ENCODE measurements at places on chromosomes 3 and 15. TPM values are rescaled to one million over a fixed set of nuclear protein-coding genes. Genes with fewer than 3 reads are reported as not detected.

Gene FSTL1
- 1.4 TPM for total RNA-seq

Gene TSEN2
- total RNA-seq: 18.3 TPM

DNA sequence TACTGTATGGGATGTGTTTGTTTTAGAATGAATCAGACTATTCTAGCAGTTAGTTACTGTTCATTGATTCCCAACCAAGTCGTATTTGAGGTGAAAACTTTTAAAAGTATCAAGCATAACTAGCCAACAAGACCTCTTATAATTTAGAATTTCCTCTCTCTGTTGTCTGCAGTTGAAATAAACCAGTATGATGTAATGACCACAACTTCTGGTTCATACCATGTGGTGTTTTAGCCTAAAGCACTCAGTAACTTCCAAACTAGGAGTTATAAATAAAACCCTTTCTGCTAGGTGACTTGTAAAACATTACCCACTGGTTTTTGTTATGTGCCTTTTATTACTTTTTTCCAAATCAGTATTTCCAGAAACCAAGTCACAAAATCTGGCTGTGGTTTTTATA, 19.8 kb upstream of the P2RY12 start:
- DNase-seq: no peak
- no peaks in the 10 kb centered on the region for H3K4me1 ChIP-seq
- H3K27me3 ChIP-seq: no peaks in the 10 kb centered on the region
- no peak overlapping the region for H3K27ac ChIP-seq
- H3K4me3 ChIP-seq: no peak overlapping the region
- no peaks in the 10 kb centered on the region for H3K36me3 ChIP-seq

DNA sequence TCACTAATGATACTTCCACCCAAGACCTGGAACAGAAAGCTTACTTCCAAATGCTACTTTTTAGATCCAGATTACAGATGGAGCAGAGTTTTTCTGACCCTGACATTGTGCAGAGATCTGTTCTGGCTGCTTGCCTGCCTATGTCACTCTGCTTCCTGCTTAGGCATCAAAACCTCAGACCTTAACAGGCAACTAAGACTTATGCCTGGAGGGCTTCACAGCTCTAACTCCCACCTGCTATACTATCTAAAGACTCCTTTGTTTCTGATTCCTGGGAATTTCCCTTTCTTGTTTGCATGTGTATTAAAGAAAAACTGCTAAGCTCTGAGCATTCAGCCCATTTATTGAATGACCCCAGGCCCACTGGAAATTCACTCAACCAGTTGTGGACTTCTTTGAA, 157.4 kb upstream of the NPHP3 start:
- no peak overlapping the region for H3K4me3 ChIP-seq
- H3K36me3 ChIP-seq: no peaks in the 10 kb centered on the region
- no peak overlapping the region for H3K27ac ChIP-seq
- no peak for DNase-seq
- no peaks in the 10 kb centered on the region for H3K27me3 ChIP-seq

GRCh38 chr3:161740421-161740820, 243.8 kb downstream of the OTOL1 start:
- DNase-seq: no peak
- H3K27ac ChIP-seq: no peak overlapping the region
- no peak overlapping the region for H3K4me3 ChIP-seq
- no peaks in the 10 kb centered on the region for H3K4me1 ChIP-seq

DNA sequence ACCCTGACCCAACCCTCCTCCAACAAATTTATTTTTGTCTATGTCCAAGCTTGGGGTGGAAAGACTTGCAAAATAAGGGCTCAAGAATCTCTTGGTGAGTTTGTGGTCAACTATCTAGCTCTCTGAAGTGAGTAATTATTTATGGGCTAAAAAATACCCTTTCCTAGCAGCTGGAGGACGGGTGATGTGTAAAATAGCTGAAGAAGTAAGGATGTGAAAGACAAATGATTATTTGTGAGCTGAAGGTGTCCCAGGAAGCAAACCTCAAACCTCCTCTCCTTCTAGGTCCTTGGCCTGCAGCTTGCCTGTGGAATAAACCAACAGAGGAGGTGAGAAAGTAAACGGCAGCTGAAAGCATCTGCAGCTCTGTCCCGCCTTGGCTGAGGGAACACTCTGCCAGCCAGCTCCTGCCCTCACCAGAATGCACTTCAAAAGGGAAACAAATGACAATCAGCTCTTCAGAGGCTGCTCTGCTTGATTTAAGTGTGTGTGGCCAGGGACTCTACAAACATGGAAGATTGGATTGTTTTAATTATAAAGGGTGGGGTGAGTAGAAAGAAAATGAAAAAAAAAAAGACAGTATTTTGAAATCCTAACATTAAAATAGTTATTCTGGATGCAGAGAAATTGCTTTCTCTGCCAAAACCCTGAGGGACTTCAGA, 60.3 kb downstream of the TM4SF4 start:
- H3K27me3 ChIP-seq: no peaks in the 10 kb centered on the region
- H3K36me3 ChIP-seq: no peaks in the 10 kb centered on the region
- H3K4me3 ChIP-seq: no peak overlapping the region
- peaks cover 25% of the 10 kb centered on the region for H3K4me1 ChIP-seq

DNA sequence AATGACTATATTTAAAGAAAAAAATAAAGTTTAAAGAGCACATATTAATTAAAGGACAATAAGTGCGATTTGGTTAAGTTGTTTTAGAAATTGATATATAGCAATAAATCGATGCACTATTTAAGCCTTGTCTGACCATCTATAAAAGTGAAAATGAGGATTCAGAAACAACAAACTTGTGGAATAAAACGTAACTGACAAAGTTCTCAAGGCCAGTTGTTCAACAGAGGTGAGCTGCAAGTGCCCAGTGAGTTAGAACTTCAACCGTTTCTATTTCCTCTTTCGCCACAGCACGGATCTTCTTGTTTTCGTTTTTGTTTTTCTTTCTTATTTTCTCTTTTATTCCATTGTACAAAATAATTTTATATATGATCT, 724.9 kb upstream of the ARRDC4 start:
- H3K36me3 ChIP-seq: no peaks in the 10 kb centered on the region
- H3K4me3 ChIP-seq: no peak overlapping the region
- DNase-seq: no peak
- H3K27me3 ChIP-seq: no peaks in the 10 kb centered on the region
- no peak overlapping the region for H3K27ac ChIP-seq
- no peaks in the 10 kb centered on the region for H3K4me1 ChIP-seq

DNA sequence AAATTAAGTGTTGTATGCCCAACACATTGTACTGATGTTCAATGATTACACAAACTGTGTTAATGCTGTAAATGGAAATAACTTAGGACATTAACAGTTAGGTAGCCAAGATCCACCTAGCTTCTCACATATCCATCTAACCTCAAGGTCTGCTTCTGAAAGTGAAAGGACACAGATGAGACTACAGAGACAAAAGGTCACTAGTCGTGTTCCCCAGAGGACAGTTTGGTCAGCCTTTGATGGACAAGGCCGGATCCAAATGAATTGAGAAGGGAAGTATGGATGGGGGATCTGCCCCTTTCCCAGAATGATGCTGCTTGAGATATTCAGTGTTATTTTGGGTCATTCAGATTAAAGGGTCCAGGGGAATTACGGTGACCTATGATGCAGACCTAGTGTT, 17.2 kb downstream of the ALDH1A2 start:
- H3K4me1 ChIP-seq: no peaks in the 10 kb centered on the region
- H3K27ac ChIP-seq: no peak overlapping the region
- H3K27me3 ChIP-seq: no peaks in the 10 kb centered on the region
- H3K4me3 ChIP-seq: no peak overlapping the region
- no peaks in the 10 kb centered on the region for H3K36me3 ChIP-seq

DNA sequence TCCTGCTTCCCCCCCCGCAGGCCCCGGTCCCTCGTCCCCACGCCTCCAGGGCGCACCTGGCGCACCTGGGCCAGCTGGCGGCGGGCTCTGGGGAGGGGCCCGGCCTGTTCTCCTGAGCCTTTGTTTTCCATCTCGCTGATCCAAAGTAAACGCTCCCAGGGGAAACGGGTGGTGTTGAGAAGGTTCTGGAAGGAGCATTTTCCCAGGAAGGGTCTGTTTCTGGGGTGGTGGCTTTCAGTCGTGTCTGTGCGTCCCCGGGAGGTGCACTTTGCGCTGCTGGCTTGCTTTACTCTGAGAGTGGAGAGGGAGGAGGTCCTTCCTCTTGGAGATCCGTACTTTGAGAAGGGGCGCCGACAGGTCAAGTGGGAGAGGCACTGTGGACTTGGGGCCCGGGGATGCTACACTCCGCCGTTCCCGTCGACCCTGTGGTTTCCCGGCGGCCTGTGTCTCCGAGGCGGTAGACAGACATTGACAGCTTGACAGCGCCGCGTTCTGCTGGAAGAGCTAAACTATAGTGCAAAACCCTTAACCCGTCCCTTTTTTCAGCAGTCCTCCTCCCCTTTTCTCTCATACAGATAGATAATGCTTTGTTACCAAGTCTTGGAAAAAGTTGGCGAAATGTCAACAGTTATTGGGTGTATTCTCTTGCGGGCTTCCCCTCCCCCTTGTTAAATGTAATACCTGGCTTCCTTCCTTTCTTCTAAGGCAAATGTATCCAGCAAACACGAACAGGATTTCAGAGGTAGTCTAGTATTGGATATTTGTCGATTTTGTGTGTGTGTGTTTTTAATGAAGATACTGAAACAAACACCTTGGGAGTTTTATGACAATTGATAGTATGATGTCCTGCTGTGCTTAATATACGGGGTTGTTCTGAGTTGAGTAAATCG, 6.5 kb downstream of the TPM1 start:
- H3K27me3 ChIP-seq: no peaks in the 10 kb centered on the region
- DNase-seq: peak; percentile 55
- H3K4me3 ChIP-seq: peak overlapping the region; percentile 81
- H3K36me3 ChIP-seq: no peaks in the 10 kb centered on the region

GRCh38 chr3:115146032-115146417, 1.1 kb downstream of the ZBTB20 start:
- no peaks in the 10 kb centered on the region for H3K36me3 ChIP-seq
- H3K4me1 ChIP-seq: no peaks in the 10 kb centered on the region
- H3K27me3 ChIP-seq: no peaks in the 10 kb centered on the region
- no peak overlapping the region for H3K27ac ChIP-seq

DNA sequence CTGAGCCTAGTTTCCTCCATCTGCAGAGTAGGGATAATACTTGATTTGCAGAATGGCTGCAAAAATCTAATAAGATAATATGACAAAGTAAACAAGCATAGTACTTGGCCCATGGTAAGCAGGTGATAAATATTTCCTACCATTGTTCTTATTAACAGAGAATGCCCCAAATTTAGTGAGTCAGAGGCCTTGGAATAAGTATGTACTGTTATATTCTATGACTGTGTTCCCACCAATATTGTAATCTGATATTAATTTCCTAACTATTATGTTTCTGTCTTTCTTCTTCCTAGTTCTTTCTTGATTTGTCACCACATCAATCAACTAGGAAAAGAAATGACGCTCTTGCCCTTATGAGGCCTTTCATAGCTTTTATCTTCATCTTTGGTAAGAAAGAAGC, 178.4 kb upstream of the SLC2A2 start:
- H3K36me3 ChIP-seq: no peaks in the 10 kb centered on the region
- H3K4me3 ChIP-seq: no peak overlapping the region
- no peaks in the 10 kb centered on the region for H3K4me1 ChIP-seq
- no peak overlapping the region for H3K27ac ChIP-seq
- no peak for DNase-seq

DNA sequence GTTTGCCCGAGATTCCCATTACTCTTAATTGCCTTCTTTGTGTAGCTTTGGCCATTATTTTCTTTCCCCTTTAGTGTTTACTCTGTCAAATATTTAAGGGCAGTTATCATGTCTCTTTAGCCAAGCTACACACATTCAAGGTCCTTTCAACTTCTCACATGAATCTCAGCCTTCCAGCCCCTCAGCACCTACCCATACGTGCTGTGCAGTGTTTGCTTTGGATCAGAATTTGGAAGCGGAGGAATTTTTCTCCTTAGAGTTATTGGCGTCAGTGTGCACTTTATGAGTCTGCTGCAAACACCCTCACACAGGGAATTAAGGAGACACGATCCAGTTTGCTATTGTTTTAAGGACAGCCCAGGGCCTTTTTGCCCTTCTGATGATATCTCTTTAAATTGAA, 231.6 kb downstream of the CACNA2D3 start:
- no peak overlapping the region for H3K27ac ChIP-seq
- no peak for DNase-seq
- no peaks in the 10 kb centered on the region for H3K36me3 ChIP-seq
- H3K4me3 ChIP-seq: no peak overlapping the region
- peaks cover 8% of the 10 kb centered on the region for H3K4me1 ChIP-seq
